ENCODE measurements at places on chromosomes 5 and 9.

DNA sequence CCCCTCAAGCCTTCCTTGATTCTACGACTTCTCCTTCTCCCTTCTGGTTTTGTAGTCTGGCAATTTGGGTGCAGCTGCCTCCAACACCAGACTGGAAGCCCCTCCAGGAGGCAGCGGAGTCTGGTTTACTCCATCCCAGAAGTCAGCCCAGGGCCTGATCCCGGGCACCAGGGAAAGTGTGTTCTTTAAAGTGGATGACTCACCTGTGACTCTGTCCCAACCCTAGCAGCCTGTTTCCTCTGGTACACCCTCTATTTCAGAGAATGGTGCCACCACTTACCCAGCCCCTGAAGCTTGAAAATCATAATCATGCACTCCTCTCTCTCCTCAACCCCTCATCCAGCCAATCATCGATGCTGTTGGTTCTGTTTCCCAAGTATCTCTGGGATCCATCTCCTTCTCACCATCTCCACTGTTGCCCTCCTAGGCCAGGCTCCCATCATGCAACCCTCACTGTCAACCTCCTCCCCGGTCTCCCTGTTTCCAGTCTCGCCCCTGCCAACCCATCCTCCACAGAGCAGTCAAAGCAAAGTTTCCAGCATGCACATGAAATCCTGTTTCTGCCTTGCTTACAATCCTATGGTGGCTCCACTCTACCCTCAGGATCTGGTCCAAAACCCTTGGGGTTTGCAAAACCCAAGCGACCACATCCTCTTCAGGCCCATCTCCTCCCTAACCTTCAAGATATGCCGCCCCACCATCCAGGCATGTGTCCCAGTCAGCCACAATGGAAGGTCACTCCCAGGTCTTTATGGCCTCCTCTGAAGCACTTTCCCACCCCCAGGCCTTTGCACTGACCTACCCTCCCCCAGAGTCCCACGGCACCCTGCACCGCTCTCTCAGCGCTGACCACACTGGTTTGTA, 10.5 kb downstream of the LHX6 start:
- no peak for DNase-seq

DNA sequence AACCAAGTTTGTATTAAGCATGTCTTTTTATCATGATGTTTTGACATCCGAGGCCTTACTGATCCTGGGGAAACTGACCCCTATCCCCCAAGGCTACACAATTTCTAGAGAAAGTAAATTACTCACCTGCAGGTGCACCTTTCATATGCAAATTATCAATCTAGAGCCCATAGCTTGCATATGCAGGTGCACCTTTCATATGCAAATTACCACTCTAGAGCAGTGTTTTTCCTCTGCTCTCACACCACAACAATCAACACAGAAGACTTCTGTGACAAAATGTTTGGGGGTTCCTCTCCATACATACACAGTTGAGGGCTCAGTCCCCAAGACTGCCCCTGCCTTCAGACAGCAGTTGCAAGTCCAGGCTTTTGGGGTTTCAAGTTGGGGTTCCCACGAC, 203.7 kb upstream of the RORB start:
- no peak for DNase-seq

GRCh38 chr5:105688227-105688792, 1982.4 kb downstream of the EFNA5 start:
- no peak for DNase-seq

DNA sequence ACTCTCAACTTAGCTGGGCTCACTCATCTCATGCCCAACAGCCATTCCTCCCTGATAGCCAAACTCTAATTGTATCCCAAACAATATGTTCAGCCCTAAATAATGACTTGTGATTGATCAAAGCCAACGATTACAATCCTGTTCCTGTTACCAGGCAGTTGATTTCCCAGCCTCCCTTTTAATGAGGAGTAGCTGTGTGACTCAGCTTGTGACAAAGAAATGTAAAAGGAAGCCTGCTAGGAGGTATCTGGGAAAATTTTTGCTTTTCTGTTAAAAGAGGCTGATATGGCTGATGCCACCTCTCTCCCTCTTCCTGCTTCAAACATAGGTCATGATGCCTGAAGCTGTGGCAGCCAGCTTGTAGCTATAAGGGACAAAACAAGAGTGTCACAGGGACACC, 19.6 kb upstream of the ENC1 start:
- no peak for DNase-seq

GRCh38 chr9:21121595-21122251, 19.9 kb downstream of the IFNW1 start:
- no peak for DNase-seq

DNA sequence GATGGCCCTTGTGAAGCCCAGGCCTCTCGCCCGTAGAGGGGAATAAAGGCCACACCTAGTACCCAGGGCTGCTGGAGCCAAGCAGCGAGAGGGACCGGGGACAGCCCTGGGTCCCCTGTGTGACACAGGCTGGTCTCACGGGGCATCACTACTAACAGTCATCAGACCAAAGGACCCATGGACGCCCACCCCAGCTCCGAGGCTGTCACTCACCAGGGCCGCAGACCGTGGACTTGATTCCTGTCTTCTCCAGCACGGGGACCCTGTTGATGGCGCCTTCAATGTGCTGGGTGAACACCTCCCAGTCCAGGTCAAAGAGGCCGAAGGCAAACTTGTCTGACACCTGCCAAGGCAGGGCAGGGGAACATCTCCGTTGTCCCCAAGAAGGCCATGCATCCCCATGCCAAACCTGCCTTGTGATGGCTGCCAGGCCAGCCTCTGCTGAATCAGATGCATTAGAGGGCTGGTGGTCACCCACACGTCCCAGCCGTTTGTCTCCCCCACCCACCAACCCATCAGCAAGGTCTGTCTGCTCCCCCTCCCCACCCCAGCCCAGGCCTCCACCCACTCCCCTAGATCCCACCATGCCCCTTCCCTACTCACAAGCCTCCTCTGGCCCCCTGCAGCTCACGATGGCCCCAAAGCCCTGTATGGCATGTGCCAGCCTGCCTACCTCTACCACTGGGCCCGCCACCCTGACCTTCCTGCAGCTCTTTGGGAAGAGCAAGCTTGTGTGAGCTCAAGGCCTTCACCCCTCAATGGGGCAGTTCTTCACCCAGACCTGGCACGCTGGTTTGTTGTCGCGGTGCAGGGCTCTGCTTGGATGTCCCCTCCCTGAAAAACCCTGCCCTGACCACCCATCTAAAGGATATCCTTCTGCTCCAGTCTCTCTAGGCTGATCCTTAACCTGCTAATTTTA, 20.8 kb downstream of the SARDH start:
- no peak for DNase-seq

DNA sequence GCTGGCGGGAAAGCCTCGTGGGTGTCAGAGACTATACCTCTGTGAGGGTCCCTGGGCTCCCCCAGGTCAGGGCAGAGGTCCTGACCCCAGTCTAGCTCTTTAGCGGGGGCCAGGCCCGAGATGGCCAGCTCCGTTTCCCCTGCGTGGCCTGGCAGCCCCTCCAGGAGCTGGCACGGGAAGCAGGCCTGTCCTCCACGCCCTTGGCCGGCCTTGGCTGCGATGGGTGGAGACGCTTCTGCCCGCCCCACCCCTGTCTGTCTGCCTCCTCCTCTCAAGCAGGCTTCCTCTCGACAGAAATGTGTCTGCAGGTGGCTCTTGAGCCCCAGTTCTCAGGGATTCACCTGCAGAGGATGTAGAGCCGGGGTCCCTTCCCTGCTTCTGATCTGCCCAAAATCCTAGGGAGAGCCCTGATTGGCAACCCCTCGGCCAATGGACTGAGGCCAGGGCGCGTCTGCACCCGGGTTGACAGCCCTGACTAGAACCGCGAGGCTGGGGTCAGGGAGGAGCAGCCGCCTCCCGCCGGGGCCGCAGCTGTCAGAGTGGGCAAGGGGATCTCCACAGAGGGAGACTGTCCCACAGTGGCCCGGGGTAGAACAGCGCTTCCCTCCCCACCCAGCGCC, 2.6 kb upstream of the GRIN1 start:
- DNase-seq = no peak

DNA sequence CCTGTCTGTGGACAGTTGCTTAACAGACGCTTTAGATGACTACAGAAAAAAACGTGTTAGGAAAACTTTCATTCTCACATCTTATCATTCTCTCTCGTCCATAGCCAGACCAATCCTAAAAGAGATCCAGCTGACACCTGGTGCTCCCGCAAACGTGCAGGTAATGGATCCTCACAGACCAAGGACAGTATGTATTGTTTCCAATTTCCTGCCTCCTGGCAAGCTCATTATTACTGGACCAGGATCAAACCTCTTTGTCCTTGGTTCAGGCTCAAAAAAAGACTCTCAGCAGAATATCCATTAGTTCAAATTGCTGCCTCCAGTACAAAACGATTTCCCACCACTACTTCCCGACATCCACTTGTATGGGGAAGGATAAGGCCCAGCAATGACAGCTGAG, 62.4 kb downstream of the SERINC5 start:
- no peak for DNase-seq

DNA sequence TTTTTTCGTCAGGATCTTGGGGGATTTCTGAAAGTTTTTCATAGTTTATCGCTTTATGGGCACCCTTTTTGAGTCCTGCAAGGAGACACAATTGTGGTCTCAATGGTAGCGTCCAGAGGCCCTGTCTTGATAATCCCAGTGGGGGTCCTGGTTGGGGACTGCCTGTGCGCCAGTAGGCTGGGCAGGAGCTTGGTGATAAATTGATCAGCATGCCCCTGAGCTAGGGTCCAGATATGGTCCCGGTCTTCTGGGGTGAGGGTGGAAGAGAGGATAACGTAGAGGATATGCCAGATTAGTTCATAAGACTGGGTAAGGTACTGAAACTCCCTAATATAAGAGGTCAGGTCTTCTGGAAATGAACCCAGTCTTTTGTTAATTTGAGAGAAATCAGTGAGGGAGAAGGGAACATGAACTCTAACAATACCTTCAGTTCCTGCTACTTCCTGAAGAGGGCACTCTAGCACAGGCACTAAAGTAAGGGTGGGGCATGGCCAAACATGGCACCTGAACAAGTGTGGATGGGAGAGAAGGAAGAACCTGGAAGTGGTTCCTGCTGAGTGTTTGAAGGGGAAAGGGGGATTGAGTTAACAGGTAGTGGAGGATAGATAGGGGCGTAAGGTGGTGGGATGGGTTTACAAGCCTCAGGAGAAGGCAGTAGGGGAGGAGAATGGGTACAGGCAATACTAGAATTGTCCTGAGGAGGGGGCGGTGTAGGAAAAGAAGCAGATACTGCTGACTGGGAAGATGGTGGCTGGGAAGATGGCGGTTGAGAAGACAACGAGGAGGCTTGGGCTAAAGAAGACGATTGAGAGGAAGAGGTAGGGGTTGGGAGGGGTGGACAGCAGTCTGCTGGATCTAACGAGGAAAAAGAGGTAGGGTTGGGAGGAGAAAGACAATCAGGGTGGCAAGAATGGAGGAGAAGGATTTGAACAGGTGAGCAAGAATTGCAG, 33.8 kb upstream of the ANXA2R start:
- no peak for DNase-seq

DNA sequence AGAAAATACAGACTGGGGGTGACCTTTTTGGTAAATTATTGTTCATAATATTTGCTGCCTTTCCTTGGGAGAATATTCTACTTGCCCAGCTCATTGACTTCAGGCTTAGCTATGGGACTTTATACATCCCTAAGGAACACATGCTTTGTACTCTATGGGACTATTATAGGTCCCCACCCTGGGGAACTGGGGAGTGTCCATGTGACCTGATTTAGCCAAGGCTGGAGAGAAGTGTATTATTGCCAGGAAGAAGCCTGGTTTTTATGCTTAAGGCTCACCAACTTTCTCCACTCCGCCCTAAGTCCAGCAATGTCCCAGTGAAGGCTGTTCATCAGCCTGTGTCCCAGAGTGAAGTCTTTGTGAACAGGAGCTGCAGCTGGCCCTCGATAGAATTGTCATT, 16.6 kb upstream of the DRD1 start:
- DNase-seq = no peak

- DNase-seq = no peak
These were observed 127.8 kb downstream of the NFIB start for GRCh38 chr9:14186096-14186495.

GRCh38 chr5:168844922-168845296, 265.7 kb upstream of the PANK3 start:
- no peak for DNase-seq

- DNase-seq = peak; percentile 49
These were observed 203.8 kb downstream of the SNCAIP start for GRCh38 chr5:122515709-122516431.

DNA sequence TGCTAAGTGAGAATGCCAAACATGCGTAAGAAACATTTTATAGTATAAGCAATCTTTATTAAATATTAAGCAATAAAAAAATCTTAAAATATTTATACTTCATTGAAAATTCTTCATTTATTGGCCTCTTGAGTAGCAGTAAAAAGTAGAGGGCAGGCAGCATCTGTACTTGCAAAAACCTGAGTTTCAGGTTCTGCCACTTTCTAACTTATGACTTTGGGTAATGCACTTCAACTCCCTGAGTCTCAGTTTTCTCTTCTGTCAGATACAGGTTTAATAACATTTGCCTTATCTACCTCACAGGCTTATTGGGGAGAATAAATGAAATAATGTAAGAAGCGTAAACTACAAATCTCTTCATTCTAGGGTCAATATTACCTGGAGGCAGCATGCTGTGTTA, 19.8 kb upstream of the MCTP1 start:
- DNase-seq = no peak

DNA sequence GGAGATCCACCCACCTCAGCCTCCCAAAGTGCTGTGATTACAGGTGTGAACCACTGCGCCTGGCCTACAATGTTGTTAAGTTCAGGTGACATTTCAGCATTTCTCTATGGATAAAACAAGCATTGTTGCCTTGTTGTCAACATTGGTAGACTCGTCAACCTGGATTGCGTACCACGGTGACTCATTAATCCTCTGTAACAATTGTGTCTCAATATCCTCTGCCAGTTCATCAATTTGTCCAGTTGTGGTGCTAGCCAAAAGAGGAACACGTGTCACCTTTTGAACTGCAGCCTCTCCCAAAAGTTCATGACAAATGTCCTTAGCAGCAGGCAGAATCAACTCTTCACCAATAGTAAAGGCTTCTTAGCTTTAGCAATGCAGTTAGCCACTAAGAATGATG, 46.3 kb upstream of the LARP1 start:
- no peak for DNase-seq

- no peak for DNase-seq
These were observed 33.9 kb downstream of the PNPLA7 start for GRCh38 chr9:137516144-137516917.

DNA sequence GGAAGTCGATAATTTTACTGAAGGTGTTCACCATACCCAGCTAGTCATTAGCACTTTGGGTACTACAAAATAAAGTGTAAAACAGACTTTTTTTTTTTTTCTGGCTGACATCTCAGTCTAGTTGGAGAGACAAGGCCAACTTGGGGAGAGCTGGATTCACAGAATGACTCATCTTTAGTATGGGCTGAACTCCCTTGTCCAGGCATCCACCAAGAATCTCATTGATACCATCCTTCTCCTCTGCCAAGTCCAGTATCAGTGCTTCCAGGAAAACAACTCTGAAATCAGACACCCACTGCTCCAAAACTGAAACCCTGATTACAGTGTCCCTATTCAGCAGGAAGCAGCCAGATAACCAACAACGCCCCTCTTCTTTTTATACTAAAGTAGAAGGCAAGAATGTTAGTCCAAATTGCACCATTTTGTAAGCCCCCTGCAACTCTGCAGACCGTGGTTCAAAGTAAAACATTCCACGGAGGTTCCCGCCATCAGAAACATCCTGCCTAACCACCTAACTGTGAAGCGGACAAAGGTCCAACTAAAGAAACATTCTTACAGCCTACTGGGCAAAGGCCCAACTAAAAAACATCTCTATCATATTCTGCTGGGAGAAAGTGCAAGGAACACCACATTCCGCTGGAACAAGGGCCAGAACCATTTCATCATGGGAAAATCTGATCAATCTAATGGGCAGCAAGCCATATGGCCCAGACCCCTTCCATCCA, 728.2 kb downstream of the BRINP1 start:
- DNase-seq = no peak
